NCI-H524 (cell line): ENCODE measurements at places on chromosomes 3 and 15.
A peak's percentile ranks its signal among the peaks of the same experiment; 100 is the strongest.

- no peak for DNase-seq
Measured at GRCh38 chr3:194176274-194176991, 40.5 kb downstream of the HES1 start.

DNA sequence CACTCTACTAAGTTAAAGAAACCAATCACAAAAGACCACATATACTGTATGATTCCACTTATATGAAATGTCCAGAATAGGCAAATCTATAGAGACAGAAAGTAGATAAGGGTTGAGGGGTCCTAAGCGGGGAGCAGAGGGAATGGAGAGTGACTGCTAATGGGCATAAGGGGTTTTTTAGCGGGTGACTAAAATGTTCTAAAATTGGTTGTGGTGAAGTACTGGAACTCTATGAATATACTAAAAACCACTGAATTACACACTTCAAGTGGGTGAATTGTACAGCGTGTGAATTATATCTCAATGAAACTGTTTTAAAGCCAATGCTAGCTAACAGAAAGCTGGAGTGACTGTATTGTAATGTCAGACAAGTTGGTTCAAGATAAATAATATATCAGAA lies 33.3 kb downstream of the KPNA1 start:
- no peak for DNase-seq

- DNase-seq, result peak; percentile 74
Measured at GRCh38 chr3:176655404-176656094, 541.7 kb downstream of the TBL1XR1 start.

- DNase-seq, result no peak
Measured at GRCh38 chr3:35932995-35933394, 293.7 kb downstream of the ARPP21 start.

- DNase-seq, result no peak
Measured at GRCh38 chr3:126326629-126327028, 30.6 kb downstream of the KLF15 start.

DNA sequence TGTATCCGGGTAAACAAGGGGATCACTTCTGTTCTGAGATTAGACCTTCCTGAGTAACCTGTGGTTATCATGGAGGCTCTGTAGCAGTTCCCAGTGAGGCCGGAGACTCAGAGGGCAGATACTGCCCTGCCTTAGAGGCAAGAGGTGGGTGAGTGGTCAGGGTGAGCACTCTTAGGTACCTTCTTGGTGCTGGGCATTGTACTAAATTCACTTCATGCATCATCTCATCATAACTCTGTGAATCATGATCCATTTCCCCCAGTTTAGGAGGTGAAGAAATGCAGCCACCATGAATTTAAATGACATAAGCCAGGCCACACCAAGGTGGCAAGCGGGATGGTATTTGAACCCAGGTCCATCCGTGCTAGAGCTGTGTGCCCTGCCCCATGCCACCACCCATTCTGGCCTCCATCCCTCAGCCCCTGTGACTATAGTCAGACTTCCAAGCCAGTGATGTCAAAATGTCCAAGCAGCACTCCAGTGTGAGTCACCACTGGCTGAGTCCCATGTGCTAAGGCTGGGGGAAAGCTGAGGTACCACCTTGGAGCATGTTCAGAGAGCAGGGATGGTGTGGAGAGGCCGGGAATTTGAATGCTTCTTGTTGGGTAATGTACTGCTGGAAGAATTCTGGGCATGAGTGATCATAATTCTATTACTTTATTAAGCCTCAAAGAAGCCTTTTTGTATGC lies 88.8 kb downstream of the EPHB1 start:
- no peak for DNase-seq

DNA sequence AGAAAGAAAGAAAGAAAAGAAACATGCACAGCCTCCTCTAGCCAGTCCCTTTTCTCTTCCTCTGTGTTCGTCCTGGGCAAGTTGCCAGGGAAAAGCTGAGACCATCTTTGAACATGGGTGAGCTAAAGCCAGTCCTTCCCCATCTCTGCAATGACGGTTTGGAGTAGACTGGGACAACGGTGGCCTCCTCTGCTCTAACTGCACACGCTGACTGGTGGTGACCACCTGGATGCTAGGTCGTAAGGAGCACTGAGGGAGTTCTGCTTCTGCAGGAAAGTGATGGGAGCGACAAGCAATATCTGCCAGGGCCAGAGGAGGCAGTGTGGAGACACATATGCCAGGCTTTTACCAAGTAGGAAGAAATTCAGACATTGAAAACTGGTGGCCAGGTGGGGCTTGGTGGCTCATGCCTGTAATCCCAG lies 111.7 kb downstream of the NUP210 start:
- peak; percentile 48 for DNase-seq

GRCh38 chr3:9331171-9331570 lies 31.7 kb upstream of the THUMPD3 start:
- DNase-seq, result no peak

DNA sequence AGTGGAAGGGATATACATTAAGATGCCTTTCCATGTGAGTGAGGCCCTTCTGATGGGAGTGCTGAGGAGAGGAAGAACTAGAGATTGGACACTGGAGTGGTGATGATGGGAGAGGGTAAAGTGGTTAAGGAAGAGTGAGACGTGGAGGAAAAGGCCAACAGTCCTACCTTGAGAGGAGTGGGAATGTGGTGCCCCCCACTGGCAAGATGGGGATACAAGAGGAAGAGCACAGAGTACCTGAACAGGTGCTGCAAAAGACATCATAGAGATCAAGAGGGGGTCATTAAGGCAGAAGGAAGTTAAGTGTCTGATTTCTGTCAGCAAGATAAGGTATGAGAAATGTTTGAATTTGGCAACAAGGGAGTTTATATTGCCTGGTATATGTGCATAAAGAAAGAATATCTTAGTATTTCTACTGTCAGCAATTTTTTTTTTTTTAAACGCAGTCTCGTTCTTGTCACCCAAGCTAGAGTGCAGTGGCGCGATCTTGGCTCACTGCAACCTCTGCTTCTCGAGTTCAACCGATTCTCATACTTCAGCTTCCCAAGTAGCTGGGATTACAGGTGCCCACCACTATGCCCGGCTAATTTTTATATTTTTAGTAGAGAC lies 34.0 kb downstream of the ARIH2 start:
- DNase-seq, result peak; percentile 14

DNA sequence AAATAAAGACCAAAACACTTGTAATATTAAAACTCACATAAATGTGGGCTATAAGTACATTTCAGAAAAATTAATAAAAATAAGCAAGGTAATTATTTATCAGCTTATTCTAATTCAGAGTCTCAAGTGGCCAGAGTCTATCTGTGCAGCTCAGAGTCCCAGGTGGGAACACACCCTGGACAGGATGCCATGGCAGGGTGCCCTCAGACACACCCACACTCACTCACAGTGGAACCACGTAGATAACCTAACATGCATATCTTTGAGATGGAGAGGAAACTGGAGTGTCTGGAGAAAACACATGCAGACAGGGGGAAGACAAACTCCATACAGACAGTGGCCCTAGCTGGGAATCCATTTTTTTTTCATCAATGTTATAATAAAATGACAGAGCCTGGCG lies 37.2 kb downstream of the FSIP1 start:
- DNase-seq, result no peak

- no peak for DNase-seq
Measured at GRCh38 chr3:15932348-15933300, 134.8 kb upstream of the ANKRD28 start.

GRCh38 chr3:110904520-110904890 lies 167.1 kb upstream of the NECTIN3 start:
- DNase-seq, result no peak

DNA sequence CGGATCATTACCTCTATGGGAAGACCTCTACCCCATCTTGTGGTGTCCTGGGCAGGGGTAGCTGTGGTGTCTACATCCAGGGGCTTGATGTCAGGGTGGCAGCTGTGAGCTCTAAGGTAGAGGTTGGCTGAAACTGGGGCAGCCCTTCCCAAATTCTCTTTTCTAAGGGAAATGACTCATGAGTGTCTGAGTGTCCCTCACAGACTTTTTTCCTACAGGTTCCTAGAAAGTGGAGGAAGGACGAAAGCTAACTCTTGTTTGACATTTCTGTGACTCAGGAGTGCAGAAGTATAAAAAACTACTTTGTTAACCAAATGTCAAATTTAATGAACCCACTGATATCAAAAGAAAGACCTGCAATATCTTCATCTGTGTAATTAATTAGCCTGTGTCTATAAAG lies 481.5 kb downstream of the PDCD6IP start:
- DNase-seq, result no peak

DNA sequence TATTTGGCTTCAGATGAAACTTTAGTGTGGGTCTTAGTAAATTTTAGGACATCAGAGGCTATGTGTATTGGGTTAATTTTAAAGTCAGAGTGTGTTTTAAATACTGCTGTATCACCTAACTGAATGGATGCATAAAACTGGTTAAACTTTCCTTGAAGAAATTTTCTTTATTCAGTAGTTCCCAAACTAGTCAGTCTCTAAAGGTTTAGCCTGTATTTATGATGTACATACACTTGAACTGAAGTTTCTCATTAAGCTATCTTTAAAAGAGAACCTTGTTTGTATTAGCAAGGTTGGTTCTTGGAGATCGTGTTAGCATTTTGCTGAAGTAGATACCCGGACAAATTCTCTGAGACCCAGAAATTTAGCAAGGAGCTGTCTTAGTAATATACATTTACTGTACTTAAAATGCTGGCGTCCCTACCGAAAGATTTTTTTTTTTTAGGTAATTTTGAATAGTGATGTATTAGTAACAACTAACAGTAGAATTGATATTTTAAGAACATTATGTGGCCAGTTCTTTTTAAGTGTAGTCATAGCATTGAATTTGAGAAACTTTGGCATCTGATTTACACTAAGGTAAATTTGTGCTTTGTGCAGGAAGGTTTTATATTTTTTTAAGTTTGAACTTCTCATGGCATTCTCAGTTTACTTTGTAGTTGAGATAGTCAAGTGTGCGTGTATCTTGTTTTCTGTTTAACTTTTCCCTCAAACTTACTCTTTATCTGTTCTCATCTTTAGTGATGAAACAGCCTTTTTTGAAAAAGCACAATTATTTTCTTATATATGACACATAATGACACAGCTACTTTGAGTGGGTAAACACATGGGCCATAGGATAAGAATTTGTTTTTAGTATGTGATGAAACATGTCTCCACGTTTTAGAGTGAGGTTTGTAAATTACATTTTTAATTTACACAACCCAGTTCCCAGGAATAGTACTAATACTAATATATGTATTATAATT lies 2.9 kb downstream of the DIPK2A start:
- peak; percentile 26 for DNase-seq

DNA sequence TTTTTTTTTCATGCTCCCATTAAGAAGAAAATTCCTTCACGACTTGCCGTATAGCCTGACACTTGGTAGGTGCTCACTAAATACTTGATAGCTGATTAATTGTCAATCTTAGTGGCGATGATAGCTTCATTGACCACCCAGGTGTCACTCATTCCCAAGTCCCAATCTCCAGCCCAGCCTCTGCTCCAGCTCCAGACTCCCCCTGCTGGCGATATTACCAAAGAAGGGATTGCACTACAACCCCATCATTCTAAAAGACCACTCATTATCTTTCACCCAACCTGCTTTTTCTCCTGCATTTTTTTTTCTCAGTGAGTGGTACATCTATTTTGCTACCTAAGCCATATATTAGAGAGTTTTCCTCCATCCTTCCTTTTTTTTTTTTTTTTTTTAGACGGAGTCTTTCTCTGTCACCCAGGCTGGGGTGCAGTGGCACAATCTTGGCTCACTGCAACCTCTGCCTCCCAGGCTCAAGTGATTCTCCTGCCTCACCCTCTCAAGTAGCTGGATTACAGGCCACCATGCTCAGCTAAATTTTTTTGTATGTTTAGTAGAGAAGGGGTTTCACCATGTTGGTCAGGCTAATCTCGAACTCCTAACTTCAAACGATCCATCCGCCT lies 19.5 kb upstream of the COMMD2 start:
- DNase-seq, result peak; percentile 24

GRCh38 chr15:79031201-79031600 lies 59.4 kb downstream of the RASGRF1 start:
- no peak for DNase-seq

GRCh38 chr3:86828751-86829150 lies 162.2 kb downstream of the VGLL3 start:
- no peak for DNase-seq

DNA sequence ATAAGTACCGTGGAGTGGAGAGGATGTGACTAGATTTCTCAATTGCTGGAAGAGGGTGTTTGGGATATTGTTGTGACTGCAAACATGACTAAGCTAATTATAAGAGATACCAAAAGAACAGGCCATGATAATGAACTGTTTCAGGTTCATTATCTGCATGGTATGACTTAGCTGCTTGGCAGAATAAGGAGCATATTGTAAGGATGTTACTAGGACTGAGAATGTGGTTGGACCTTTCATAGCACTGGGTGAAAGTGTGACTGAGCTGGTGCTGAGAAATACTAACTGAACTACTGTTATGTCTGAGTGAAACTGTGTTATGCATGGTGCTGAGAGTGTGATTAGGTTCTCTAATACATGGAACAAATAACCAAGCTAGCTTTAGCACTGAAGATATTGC lies 11.0 kb downstream of the SCN10A start:
- no peak for DNase-seq
